ENCODE measurements at places on chromosomes 7 and 10.

- no peak for DNase-seq
These were observed 94.6 kb downstream of the FANK1 start for GRCh38 chr10:125990974-125991373.

DNA sequence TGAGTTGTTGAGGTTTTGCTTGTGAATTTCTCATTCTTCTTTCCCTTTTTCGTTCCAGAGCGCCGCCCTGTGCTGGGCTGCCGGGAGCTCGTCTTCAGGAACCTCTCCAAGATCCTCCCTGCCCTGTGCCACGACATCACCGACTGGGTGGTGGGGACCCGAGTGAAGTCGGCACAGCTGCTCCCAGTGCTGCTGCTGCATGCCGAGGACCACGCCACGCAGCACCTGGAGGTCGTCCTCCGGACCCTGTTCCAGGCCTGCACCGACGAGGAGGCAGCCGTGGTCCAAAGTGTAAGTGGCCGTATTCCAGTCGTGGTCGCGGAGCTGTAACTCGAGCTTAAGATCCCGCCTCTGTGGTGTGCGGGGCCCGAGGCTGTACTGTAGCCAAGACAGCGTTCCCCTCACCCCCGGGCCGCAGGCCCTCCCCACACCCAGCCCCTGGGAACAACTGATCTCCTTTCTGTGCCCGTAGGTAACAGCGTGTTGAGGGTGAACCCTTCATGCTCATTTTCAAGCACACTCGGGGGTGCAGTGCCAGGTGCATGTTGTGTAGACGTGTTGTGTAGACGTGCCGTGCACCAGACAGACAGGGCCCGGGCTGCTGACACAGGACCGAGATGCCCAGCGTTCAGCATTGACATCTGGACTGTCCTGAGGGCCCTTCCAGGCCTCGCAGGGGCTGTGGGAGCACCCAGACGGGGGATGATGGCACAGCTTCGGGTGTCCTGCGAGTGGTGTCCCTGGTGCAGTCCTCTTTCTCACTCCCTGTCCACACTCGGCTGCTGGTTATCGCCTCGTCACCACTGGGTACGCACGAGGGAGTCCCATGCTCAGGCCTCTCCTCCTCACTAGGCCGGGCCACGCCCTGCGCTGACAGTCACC lies 27.7 kb upstream of the PRKAR1B start:
- no peak for DNase-seq

GRCh38 chr7:47194516-47195057 lies 387.3 kb downstream of the TNS3 start:
- no peak for DNase-seq

DNA sequence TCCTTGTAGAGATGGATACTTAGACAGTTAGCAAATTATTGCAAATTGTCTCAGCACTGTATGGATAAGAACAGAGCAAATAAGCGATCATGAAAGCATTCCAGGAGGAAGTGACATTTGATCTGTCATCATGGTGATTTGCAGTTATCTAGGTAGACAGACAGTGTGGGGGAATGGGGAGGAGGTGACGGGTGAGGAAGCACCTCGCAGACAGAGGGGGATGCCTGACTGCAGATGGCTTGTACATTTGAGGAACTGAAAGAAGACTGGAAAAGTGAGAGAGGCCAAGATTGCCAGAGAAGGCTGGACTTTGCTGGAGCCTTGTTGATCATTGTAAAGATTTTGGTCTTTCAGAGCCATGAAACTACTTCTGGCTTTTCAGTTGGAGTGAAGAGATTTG lies 318.2 kb upstream of the CELF2 start:
- no peak for DNase-seq

GRCh38 chr7:5671046-5671445 lies 110.4 kb downstream of the RNF216 start:
- no peak for DNase-seq

- DNase-seq = no peak
These were observed 244.8 kb upstream of the NFE2L3 start for GRCh38 chr7:25907214-25907613.

- no peak for DNase-seq
These were observed 119.3 kb downstream of the NRP1 start for GRCh38 chr10:33215154-33215553.

- DNase-seq = no peak
These were observed 568.1 kb upstream of the LRRN3 start for GRCh38 chr7:110522761-110523200.

DNA sequence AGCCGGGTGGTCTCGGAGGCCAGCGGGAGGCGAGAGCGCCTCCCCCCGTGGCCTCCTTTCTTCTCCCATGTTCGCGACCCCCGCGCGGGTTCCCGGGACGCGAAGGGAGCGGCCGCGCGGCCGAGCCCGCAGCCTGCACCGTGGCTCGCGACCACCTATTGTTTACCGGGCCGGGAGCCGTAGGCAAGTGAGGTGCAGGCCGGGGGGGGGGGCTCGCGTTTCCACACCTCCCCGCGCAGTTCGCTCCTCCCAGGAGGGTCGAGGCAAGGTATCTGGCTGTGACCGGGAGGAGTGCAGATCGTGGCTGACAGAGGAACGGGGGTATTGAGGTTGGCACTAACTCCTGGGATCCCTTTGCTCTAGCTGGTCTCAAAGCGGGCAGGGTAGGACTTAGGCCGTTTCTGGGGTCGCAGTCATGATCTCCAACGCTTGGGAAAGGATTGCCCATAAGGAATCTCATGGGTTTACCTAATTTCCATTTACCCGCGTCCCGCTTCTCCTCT lies 734 bp downstream of the PTPN12 start:
- DNase-seq = peak; percentile 15

- DNase-seq = no peak
These were observed 151.5 kb upstream of the FAM3C start for GRCh38 chr7:121547544-121548092.

DNA sequence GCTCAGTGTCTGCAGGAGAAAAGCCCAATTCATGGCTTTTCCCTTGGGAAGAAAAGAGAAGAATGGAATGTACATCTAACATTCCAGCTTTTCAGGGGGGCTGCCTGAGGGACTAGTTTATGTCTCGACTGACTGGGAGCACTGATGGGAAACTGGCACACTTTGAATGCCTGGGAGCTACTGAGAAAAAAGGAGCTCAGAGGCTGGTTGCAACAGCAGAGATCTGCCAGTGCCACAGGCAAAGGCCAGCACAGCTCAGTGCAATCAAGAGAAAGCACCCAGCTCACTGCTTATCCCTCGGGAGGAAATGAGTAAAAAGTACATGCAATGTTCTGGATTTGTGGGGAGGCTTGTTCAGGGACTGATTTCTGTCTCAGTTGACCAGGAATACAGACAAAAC lies 226.2 kb downstream of the COBL start:
- DNase-seq = no peak

GRCh38 chr7:80583901-80584300 lies 54.5 kb upstream of the CD36 start:
- no peak for DNase-seq

DNA sequence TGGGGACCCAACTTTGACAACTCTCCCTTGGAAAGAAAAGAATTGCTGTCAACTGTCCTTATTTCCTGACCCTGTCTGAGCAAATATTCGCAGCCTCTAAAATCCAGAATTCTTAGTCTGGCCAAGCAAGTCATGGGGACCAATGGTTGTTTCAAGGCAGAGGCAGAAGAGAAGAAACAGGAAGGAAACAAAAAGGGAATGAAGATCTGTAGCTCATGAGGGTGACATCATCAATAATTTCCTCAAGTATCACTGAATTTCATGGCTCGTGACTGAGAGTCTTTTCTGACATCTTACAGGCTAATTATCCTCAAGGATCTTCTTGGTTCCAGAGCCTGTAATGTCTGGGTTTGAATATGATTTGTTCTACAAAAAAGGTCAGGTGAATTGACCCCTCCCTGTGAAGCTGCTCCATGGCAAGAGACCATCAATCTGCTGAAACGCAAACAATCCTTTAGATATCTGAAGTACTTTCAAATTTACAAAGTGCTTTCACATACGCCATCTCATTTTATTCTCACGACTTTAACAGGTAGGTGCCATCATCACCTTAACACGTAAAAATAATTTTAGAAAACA lies 5.8 kb downstream of the CDK6 start:
- no peak for DNase-seq

DNA sequence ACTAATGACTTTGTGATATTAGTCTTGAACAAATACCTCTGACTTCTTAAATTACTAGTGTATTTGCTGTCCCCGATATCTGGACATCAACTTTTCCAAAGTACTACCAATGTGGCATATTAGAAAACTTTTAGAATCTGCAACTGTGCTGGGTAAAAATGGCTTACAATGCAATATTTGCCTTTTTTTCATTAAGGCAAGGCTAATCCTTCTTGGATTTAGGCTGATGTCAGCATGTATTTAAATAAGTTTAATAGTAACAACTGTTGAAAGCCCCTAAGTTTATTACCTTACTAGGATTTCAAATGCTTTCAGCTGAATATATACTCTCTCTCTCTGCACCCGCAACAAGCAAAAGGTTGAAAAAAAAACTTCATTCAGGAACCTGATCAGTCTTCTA lies 1232.3 kb downstream of the REEP3 start:
- DNase-seq = no peak

DNA sequence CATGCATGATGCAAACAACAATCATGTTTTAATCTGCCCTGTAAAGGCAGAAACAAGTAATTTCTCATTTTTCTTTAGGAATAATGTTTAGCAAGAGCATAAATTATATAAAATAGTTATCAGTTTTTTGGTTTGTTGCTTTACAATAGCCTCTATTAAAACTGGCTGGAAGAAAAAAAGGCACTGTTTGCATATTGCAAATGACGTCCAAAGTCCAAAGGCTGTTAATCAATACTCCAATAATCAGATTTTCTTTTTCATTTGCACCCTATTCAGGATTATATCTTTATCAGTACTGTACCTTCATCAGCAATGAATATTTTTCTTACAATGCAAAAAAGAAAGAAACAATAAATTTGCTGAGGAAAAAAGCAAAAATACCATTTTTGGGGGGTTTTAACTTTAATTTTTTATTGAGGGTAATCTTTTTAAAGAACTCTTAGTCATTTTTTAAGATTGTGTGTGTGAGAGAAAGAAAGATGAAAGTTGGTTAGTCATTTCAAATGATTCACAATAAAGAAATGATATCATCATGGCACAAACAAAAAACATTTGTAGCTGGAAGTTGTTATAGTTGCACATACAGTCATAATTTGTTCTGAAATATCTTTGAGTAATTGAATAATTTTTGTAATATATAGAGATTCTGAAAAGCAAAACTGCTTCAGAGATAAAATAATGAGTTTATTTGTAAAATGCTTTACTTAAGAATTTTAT lies 44.4 kb upstream of the AKR1C2 start:
- DNase-seq = no peak

DNA sequence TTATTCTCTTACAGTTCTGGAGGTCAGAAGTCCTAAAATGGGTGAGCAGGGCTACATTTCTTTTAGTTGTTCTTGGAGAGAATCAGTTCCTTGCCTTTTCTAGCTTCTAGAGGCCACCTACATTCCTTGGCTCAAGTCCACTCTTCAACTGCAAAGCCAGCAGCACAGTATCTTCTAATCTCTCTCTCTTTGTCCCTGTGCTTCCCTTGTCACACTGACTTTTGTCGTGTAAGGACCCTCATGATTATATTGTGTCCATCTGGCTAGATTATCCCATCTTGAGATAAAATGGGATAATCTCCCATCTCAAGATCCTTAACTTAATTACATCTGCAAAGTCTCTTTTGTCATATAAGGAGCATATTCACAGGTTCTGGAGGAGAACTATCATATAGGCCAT lies 359.0 kb downstream of the ADRA2A start:
- no peak for DNase-seq

DNA sequence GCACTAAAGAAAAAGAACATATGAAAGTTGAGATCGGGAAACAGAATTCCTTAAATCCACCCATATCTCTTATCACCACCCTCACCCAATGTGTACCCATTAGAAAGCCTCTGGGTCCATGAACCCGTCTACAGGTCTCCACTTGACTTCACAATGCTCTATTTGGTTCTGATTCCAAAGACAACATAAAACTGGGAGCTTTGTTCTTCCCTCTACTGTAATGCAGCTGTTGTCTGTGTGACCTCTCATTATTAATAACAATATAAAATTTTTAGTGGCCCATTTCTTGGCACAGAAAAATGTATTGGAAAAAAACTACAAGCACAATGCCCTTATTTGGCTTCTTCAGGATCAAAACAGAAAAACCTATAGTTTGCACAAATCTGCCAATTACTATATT lies 30.0 kb downstream of the DOCK4 start:
- DNase-seq = no peak

GRCh38 chr7:156892081-156892800 lies 742 bp downstream of the LMBR1 start:
- peak; percentile 48 for DNase-seq

GRCh38 chr10:46328853-46329689 lies 42.3 kb downstream of the ANTXRL start:
- no peak for DNase-seq

DNA sequence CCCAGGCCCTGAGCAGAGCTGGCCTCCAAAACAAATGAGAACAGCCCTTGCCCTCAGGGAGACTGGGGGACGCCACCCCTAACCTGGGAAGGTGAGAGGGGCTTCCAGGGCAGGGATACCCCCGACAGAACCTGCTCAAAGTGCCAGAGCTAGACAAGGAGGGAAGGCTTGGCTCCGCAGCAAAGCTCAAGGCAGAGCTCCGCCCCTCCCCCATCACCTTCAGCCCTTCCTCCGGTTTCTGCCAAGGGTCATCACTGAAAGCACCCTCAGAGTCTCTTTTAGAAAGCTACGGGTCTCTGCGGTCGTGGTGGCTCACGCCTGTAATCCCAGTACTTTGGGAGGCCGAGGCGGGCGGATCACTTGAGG lies 73.4 kb upstream of the CUX1 start:
- DNase-seq = peak; percentile 1

DNA sequence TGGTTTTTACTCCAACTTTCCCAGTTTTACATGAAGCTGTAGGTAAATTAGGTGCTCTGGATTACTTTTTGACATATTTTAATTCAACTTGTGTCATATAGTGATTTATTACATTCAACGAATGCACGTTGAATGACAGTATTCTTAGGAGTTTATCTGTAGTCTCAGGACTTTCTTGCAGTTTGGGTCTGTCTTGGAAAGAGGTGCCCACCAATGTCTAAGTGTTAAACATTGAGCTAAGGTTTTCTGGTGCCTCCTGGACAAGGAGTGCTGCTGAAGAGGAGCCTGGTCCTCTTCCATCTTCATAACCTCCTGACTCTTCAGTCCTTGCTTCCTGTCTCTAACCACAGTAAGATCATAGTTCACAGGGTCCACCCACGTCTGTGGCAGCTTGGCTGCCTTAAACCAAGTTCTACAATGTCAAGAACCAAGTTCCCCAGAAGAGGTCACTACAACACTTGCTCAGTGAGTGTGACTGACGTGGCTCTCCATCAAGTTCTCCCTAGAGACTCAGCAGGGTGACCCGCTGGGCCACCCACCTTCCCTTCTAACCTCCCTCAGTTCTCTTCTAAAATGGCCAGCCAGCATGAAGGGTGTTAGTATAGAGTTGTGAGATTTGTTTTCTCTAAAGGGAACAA lies 6.1 kb downstream of the NPY start:
- DNase-seq = peak; percentile 41

- no peak for DNase-seq
These were observed 103.9 kb downstream of the RAPGEF5 start for GRCh38 chr7:22252936-22253536.

GRCh38 chr10:45505311-45505710 lies 131.3 kb downstream of the ALOX5 start:
- no peak for DNase-seq
